NCI-H1092 treated with DMSO at 0.1 percent for 48 hours (cell line): ENCODE measurements at places on chromosomes 7 and 10.

- DNase-seq = no peak
Measured at GRCh38 chr7:100432053-100432452, 2.4 kb downstream of the MEPCE start.

DNA sequence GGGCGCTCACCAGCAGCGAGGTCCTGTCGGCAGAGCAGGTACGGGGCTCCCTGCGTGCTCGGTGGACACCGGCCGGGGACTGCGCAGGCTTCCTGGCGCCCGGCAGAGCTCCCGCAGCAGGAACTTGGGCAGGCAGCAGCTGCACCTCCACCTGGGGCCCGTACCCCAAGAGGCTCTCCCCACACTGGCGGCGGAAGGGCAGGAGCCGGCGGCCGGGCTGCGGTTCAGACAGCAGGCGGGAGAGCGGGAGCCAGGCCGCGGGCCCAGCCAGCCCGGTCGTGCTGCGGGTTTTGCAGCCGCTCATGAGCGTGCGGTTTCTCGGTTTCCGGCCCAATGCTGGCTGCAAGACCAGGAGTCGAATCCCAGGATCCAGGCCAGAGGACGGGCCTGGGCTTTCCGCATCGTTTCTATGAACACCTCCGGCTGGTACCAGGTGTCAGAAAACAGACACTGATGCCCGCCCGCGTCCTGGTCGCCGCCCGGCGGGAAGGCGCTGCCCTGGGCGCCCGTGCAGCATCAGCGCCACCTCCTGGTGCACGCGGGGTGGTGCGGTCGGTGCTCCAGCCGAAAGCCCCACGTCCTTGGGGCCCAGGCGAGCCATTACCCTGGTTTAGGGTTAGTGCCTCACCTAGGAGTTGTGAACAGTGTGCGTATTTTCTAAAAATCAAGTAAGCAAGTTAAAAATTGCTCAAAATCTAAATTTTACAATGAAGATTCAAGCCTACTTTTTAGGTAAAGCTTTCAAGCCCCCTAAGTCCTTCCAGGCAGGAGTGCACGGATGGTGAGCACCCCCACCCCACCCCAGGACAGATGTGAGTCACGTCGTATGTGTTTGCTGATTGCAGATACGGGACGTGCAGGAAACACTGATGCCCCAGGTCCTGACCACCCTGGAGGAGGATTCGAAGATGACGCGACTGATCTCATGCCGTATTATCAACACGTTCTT, 47.4 kb upstream of the PRKAR1B start:
- DNase-seq = peak; percentile 19

- no peak for DNase-seq
Measured at GRCh38 chr10:131779661-131780394, 121.0 kb upstream of the PPP2R2D start.

- no peak for DNase-seq
Measured at GRCh38 chr10:21919117-21919516, 84.4 kb downstream of the DNAJC1 start.

GRCh38 chr7:148382596-148382995, 208.0 kb upstream of the C7orf33 start:
- DNase-seq = no peak

- DNase-seq = no peak
Measured at GRCh38 chr10:1577945-1578344, 159.4 kb downstream of the ADARB2 start.

GRCh38 chr10:78920011-78920410, 148.8 kb upstream of the ZMIZ1 start:
- no peak for DNase-seq

GRCh38 chr10:27620430-27621397, 116.6 kb downstream of the RAB18 start:
- no peak for DNase-seq

GRCh38 chr10:62805231-62806099, 945 bp downstream of the ADO start:
- peak; percentile 43 for DNase-seq
